ENCODE measurements at places on chromosomes 13 and 19.

- DNase-seq = no peak
Observed at GRCh38 chr13:110418944-110419343, 111.9 kb downstream of the COL4A2 start.

DNA sequence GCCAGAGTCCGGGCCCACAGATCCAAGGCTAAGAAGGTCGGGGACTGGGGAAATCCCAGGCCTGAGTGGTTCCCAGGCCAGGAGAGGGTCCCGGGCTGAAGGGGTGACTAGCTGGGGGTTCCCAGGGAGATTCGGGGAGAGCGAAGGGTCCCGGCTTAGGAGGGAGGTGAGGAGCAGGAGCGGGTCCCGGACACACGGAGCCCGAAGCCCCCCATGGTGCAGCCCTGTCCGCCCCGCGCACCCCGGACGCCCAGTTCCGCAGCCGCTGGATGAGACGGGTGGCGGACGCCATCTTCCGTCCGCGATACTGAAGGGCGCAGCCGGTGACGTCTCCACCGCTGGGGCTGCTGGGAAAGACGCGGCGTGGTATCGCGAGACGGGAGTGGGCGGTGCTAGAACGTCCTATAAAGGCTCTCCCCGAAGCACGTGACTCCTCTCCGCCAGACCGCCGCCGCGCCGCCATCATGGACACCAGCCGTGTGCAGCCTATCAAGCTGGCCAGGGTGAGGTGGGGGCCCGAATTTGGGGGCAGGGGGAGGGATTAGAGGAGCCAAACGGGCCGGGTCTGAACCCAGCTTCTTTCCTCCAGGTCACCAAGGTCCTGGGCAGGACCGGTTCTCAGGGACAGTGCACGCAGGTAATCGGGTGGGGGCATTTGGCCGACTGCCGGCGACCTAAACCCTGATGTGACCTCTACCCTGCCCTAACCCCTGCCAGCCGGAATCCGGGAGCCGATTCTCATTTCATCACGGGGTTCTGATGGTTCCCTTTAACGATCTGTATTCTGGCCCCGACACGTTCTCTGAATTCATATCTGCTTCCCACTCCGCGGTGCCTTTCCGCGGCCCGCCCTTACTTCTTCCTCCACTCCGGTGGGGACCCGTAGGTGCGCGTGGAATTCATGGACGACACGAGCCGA is at the start of the genes NDUFA7 and RPS28:
NDUFA7 (minus strand) TSS at position 309 of the 919 bp plus-strand sequence; CDS start at position 292, 17 bp downstream.
RPS28 (plus strand) TSS at position 430 of the 919 bp plus-strand sequence; CDS start at position 465, 35 bp downstream.
- DNase-seq = peak; percentile 98

DNA sequence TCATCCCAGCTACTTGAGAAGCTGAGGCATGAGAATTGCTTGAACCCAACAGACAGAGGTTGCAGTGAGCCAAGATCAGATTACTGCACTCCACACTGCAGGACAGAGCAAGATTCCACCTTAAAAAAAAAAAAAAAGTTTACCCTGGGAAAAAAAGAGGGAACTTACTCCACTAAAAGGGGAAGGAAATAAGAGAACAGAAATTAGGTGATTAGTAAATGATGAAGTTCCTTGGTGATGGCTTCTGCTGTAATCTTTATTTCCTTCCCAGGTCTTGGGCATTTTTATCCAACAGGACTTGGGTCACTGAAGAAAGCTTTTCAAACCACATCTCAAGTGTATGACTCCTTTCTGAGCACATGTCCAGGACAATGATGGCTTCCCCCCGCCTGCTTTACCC is 9.3 kb downstream of the ZNF780A start:
- DNase-seq = no peak

- DNase-seq = no peak
Observed at GRCh38 chr13:75038393-75039113, 443.4 kb downstream of the TBC1D4 start.
